ENCODE measurements at places on chromosomes 13 and 19.

GRCh38 chr13:99425485-99426341 is 75.6 kb upstream of the TM9SF2 start:
- peak; percentile 62 for DNase-seq

GRCh38 chr13:110676595-110677587 is 29.0 kb downstream of the CARS2 start:
- DNase-seq = peak; percentile 52

DNA sequence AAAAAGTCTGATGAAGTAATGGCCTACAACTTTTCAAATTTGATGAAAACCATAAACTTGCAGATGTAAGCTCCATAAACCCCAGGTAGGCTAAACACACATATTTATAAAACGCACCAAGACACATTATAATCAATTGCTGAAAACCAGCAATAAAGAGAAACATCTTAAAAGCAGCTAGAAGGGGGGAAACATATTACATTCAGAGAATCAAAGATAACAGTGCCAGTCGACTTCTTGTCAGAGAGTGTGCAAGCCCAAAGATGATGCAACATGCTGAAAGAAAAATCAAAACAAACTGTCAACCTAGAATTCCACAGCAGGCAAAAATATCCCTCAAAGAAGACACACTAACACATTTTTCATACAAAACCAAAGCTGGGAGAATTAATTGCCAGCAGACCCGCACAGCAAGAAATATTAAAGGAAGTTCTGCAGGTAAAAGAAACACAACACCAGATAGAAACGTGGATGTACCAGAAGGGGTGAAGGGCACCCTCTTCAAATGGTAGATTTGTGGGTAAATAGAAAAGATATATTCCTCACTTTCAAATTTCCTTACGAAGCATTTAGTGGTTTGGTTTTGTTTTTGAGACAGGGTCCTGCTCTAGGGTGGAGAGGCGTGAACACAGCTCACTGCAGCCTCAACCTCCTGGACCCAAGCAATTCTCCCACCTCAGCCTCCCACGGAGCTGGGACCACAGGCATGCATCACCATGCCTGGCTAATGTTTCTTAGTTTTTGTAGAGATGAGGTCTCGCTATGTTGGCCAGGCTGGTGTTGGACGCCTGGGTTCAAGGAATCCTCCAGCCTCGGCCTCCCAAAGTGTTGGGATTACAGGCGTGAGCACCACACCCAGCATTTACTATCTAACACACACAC is 16.5 kb upstream of the ATP1A3 start:
- no peak for DNase-seq

DNA sequence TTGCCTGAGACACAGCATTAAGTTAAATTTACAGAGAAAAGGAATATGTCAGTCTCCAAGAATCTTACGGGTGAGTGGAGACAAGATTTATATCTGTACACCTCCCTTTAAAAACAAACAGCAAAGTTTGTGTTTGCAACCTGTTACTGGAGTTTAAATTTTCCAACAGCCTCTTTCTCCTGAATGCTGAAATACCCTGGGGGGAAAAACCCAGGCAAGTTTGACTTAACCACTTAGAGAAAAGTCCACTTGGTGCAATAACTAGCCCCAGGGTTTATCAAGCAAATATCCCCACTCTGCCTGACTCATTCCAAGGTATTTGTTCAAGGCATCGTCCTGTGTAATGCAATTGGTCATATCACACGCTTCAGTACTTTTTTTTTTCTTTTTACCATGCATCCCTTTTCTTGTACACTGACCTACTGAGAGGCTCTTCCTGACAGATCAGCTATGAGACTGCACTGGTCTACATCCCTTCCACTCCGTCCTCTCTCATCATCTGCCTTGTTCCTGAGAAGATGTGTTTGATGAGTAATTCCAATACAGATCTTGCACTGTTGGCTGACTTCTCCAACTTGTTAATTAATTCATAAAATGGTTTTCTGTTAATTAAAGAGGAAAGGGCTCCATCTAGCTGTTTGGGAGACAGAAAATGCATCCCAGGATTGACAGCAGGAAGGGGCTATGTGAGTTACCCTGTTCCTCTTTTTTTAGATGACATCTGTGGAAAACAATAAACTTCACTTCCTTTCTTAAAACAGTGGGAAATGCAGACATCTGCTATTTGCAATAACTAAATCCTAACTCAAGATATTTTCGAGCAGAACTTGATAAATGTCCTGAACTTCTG is 212.5 kb upstream of the IRS2 start:
- no peak for DNase-seq

- no peak for DNase-seq
Observed at GRCh38 chr13:88656751-88657150, 985.6 kb downstream of the SLITRK5 start.

DNA sequence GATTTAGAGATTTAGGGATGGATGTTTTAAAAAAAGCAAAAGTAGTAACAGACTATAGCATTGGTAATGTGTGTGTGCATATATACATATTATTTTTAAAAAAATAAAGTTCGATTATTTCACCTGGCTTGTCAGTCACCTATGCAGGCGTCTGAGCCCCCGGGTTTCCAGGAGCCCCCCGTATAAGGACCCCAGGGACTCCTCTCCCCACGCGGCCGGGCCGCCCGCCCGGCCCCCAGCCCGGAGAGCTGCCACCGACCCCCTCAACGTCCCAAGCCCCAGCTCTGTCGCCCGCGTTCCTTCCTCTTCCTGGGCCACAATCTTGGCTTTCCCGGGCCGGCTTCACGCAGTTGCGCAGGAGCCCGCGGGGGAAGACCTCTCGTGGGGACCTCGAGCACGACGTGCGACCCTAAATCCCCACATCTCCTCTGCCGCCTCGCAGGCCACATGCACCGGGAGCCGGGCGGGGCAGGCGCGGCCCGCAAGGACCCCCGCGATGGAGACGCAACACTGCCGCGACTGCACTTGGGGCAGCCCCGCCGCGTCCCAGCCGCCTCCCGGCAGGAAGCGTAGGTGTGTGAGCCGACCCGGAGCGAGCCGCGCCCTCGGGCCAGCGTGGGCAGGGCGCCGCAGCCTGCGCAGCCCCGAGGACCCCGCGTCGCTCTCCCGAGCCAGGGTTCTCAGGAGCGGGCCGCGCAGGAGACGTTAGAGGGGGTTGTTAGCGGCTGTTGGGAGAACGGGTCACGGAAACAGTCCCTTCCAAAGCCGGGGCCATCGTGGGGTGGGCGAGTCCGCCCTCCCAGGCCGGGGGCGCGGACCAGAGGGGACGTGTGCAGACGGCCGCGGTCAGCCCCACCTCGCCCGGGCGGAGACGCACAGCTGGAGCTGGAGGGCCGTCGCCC is 840 bp upstream of the CCNA1 start:
- DNase-seq = no peak

DNA sequence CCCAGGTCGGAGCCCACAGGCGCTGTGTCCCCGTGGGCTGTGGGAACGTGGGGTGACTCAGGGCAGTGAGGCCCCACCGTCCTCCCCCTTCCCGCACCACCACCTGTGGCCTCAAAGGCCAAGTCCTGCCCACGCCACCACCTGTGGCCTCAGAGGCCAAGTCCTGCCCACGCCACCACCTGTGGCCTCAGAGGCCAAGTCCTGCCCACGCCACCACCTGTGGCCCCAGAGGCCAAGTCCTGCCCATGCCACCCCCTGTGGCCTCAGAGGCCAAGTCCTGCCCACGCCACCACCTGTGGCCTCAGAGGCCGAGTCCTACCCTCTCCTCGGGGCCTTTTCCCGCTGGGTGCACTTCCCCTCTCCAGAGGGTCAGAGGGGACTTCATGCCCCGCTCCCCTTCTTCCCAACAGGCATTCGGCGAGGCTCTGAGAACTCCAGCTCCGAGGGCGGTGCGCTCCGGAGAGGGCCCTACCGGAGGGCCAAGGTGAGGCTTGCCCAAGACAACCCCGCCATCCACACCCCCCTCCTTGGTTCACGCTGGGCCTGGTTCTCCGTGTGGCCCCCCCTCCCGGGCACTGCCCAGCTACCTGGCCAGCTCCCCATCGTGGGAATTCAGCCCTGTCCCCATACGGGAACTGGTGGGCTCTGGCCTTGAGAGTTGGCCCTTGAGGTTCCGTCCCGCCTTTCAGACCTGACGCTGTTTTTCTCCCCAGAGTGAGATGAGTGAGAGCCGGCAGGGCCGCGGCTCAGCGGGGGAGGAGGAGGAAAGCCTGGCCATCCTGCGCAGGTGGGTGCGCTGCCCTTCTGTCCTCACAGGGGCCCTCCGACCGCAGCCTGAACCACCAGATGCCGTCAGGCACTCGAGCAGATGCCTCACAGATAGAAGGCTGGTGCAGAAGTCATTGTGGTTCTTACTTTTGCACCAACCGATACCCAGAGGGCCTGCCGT is 27.4 kb upstream of the F7 start:
- no peak for DNase-seq

DNA sequence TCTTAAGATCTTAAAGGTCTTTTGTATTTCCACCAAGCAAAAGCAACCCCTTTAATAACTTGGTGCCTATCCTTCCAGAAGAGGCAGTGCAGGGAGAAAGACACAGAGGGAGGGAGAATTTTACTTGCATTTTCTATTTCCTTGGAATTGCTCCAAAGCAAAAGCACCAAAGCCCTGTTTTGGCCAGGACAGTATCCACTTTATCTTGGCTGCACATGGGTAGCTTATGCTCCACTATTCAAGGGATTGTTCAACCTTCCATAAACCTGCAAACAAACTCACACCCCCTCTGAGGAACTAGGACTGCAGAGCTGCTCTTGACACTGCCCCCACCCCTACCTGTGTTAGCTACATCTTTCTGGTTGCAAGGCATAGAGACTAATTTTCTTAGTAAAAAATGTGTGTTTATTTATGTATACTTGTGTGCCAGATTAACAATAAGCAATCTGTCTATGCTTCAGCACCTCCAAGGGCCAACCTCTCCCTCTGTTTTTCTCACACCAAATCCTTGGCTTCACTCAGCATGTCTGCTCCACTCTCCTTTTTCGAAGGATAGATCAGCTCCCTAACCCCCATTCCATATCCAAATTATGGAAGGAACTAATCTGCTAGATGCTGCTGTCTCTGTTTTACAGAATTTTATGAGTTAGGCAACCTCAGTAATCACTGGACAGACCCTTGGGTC is 68.1 kb upstream of the KLF12 start:
- no peak for DNase-seq

DNA sequence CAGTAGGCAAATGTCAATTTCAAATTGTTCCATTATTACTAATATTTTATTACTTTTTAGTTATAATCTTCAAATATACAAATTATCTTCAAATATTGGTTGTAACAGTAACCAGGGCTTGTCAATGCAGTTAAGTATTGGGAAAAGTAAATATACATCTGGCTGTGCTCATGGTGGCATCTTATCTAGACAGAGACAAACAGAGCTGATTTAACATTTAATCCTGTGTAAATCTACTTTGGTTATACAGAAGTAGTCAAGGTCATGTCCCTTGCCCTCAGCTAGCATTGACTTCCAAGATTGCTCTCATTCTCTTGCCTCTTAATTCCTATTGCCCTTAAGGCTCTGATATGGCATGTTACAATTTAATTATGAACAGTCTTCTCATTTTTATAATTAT is 98.4 kb upstream of the KLHL1 start:
- no peak for DNase-seq

- DNase-seq = no peak
Observed at GRCh38 chr13:36758345-36758744, 60.7 kb upstream of the RFXAP start.

GRCh38 chr13:105929505-105929904 is 606.0 kb downstream of the EFNB2 start:
- no peak for DNase-seq

GRCh38 chr13:102980331-102980982 is 85.8 kb downstream of the SLC10A2 start:
- DNase-seq = no peak

- DNase-seq = no peak
Observed at GRCh38 chr13:110407021-110407420, 99.9 kb downstream of the COL4A2 start.

DNA sequence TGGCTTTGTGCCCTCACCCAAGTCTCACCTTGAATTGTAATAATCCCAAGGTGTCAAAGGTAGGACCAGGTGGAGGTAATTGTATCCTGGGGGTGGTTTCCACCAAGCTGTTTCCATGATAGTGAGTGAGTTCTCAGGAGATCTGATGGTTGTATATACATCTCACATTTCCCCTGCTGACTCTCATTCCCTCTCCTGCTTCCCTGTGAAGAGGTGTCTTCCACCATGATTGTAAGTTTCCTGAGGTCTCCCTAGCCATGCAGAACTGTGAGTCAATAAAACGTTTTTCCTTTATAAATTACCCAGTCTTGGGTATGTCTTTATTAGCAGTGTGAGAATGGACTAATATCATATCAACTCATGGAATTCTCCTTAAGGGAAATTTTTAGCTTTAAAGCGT is 302.6 kb downstream of the LIG4 start:
- no peak for DNase-seq

DNA sequence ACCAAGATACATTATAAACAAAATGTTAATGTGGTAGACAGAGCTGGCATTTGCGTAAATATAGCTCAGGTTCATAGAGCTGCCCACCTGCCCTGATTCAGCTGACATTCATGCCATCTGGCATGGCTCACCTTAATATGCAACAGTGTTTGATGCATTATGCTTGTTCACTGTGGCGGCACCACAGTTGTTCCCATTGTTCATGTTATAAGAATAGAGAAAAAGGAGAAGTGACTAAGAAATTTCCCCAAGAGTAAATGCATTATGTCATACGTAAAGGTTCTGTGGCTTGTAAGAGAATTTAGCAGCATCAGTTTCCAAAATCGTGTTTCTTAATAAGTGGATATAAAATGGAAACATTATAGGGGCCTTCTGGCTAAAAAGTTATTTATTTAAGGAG is 4.5 kb downstream of the CCNA1 start:
- DNase-seq = no peak

GRCh38 chr19:311813-312261 is 20.6 kb upstream of the PLPP2 start:
- no peak for DNase-seq

DNA sequence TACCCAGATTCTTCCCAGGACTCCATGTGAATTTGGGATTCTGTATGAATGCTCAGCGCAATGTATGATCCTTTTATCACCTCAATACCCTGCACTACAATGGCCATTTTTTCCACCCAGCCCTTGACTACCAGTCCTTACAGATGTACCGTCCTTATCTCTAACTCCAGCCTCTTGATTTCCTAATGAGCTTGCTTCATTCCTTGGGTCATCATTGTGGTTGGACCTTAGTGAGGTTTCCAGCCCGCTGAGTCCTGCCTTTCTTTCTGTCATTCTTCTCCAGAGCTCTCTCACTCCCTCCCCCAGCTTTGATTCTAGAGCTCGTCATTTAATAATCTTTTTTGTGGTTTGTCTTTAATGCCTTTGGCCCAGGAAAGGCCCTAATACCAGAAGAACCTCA is 438.5 kb downstream of the ZNF536 start:
- DNase-seq = no peak

DNA sequence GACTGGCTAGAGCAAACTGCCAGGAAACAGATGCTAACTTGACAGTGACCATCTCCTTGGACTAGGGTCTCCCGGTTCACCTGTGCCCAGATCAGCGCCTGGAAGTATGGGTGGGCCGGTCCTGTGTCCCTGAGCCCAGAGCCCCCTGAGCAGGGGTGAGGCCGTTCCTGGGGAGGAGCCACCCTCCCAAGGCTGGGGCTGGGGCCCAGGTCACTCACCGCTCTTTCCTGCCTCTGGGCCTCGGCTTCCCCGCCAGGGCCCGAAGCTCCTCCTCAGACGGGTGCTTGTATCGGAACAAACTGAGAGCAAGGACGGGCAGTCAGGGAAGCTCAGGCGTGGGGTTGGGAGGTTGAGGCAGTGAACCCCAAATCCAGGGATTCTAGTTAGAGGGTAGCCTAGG is 5.4 kb downstream of the TMEM161A start:
- DNase-seq = no peak

GRCh38 chr19:45667620-45668341 is at the start of gene GIPR:
Gene GIPR (plus strand): TSS chr19:45668221. CDS start chr19:45669521, 1,300 bp downstream.
- peak; percentile 52 for DNase-seq

- no peak for DNase-seq
Observed at GRCh38 chr13:44440046-44440608, 66.5 kb downstream of the SERP2 start.
